ENCODE measurements at places on chromosomes 2 and 18.

- no peak for DNase-seq
These were observed 173.6 kb upstream of the RAB6C start for GRCh38 chr2:129805899-129806298.

GRCh38 chr2:64698668-64699444 is 45.1 kb upstream of the SERTAD2 start:
- peak; percentile 81 for DNase-seq

DNA sequence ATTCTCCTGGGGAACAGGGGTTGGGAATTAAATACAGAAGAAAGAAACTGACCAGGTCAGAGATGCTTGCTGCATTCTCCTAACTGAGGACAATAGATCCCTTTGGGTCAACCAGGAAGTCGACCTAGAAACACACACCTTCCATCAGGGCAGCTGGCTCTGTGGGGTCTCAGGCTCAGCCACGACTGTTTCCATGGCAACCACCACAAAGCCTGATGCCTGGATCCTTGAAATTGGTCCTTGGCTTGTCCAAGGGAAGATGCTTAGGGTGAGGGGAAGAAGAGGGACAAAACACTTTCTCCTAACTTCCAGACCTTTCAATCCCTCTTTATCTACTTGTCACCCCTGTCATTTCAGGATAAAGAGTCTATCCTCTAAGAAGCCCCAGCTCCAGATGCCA is 194.4 kb downstream of the ALK start:
- DNase-seq = no peak

DNA sequence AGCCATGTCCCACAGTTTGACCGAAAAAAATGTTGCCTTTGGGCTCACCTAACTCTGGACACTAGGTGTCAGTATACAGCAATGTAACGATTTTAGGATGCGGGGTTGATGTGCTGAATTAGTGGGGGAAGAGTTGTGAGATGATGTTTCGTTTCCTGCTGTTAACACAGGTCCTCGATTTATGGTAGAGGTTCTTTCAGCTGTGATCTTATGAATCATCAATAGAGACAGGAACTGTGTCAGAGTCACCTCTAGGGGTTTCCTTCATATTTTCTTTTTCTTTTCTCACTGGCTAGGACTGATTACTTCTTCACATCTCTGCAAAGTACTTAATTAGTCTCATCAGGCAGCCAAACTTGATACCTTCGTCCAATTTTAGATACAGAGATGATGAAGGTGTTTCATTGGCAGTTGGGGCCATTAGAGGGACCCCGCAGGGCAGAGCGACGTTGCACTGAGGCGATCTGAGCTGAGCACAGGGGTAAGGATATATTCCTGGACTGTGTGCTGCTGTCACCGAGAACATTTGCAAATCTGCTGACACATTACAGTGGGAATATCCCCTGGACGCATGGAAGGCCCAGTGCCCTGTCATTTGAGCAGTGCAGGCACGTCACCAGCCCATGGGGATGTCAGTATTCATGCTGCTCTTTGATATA is 10.2 kb upstream of the MMADHC start:
- DNase-seq = peak; percentile 79

GRCh38 chr2:30421026-30421603 is 25.9 kb upstream of the LCLAT1 start:
- no peak for DNase-seq

- DNase-seq = no peak
These were observed 8.7 kb upstream of the MTERF4 start for GRCh38 chr2:241110607-241111439.

DNA sequence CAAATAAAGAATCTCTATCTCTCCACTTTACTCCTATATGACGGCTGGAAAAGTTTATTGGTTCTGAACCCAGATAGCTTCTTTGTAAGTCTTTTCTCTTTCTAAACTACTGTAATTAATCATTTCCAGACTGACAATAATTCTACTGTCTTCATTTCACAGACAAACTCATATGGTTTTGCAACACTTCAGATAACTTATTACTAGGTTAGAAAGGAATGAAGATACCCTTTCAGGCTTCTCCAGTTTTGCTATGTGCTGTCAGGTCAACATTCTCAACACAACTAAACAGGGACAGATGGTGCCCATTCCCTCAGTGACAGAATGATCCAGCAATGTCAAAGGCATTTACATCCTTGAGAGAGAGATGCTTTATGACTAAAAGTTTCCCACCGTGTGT is 198.5 kb upstream of the ITGA4 start:
- DNase-seq = no peak

GRCh38 chr2:29272311-29272710 is 157.1 kb downstream of the CLIP4 start:
- no peak for DNase-seq

DNA sequence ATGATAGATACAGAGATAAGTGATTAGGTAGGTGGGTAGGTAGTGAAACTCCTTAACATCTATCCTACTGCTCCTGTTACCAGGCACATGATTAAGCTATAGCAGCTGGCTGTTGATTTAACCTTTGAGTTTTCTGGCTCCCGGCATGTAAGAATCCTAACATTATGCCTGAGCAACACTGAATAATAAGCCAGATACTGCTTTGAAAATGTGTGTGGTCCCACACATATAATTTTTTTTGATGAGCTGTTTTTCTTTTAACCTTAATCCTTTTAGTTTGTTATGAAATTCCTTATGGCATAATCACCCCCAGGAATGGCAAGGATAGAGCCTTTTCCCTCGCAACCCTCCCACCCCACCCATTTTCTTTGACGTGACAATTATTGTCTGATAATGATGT is 104.2 kb upstream of the NEUROD1 start:
- DNase-seq = peak; percentile 73

GRCh38 chr2:207515671-207516070 is 14.1 kb upstream of the CREB1 start:
- DNase-seq = no peak

DNA sequence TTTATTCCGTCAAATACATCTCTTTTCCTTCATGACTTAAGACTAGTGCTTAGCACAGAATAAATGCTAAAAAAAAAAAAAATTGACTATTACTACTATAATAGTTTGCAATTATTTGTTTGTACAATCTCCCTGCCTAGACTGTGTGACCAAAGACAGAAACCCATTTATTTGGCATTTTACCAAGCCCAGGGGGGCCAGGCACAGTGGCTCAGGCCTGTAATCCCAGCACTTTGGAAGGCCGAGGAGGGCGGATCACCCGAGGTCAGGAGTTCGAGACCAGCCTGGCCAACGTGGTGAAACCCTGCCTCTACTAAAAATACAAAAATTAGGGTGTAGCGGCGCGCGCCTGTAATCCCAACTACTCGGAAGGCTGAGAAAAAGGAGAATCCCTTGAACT is 1.4 kb downstream of the ASB3 start:
- no peak for DNase-seq

DNA sequence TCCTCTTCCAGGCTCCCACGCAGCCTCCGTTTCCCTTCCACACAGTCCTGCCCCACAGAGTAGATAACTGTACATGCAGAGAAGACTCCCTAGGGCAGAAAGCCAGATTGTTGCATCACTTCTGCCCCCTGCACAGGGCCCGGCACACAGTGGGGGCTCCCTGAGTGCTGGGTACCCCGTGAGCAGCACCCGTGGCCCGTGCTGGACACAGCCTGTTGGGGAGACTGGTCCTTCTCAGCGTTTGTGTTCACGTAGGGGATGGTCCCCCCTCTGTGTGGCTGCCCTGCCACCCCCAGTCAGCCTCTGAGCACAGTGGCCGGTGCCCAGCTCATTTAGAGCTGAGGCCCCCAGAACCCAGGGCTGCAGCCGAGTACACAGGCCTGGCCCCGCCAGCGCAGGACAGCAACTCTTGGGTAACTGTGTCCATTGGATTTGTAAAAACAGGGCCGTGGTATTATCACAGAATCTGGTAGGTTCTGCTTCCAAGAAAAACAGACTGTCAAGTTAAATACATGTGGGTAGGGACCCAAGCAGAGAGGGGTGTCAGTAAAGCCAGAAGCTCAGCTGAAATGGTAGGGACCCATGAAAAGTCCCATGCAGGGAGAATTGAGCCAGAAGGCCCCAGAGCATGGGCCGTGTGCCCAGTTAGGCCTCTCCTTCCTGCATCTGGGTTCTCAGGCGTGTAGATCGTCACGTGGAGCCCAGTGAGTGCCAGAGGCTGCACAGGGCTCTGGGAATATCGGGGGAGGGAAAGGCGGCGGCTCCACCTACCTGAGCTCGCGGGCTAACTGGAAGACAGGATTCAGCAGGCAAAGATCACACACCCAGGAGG is 257.3 kb downstream of the ATAD2B start:
- DNase-seq = peak; percentile 86

- no peak for DNase-seq
These were observed 273.6 kb downstream of the ALPK2 start for GRCh38 chr18:58355243-58355642.

- DNase-seq = no peak
These were observed 95.5 kb upstream of the XIRP2 start for GRCh38 chr2:166792808-166793207.

- DNase-seq = peak; percentile 96
These were observed 262.7 kb upstream of the FN1 start for GRCh38 chr2:215698566-215698965.

GRCh38 chr2:88829607-88830463 is 138.4 kb downstream of the RPIA start:
- no peak for DNase-seq
